8988T (cell line): ENCODE measurements at places on chromosomes 1 and 21.

GRCh38 chr1:115717541-115717940 is 51.0 kb downstream of the CASQ2 start:
- no peak for DNase-seq

DNA sequence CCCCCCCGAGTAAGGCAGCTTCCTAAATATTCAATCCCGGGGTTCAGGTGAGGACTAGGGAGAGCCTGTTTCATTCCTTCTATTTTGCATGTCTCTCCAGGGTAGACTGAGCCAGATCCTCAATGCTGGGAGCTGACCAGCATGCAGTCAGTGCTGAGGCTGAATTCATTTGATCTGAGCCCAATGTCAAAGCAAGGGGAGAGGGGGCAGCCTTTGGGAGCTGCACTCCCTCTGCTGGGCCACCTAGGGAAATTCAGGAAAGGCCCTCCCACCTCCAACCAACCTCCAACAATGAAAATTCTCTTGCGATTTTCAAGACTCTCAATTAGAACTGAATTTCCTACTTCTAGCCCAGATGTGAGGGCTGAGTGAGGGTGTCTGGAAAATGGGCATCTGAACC is 371.2 kb downstream of the NPHP4 start:
- no peak for DNase-seq

GRCh38 chr1:162371611-162372010 is 5.0 kb downstream of the SPATA46 start:
- DNase-seq = no peak

DNA sequence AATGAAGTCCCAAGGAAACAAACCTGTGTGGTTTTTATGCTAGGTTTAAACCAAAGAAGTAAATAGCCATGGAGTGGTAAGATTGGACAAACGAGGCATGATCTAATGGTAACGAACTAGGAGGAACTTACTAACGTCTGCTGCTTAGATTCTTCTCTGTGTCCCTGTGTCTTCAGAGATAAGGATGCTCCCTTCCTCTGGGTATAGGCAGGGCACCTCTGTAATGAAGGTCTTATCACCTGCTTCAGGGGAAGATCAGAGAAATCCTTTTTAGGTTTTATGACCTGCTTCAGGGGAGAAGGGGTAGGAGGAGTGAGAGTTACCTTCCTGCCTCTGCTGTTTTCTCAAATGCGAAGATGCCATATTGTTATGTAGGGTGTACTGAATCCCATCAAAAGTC is 214.9 kb upstream of the L1TD1 start:
- DNase-seq = no peak

DNA sequence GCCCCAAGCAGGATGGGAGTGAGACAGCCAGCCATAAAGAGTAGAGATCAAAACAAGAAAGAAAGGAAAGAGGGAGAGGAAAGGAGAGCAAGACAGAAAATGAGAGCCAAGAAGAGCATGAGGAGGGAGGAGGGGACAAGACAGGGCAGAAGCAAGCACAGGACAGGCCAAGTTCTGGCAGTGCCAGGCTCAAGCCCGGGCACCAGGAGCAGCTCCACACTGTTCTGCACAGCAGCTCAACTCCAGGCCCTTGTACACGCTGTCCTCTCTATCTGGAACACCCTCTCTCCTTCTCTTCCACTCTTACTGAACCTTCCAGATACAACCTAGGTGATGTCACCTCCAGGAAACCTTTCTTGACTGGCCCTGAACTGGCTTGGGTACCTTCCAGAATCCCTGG is 11.7 kb downstream of the IFFO2 start:
- no peak for DNase-seq

GRCh38 chr1:16115468-16115983 is 40.3 kb downstream of the EPHA2 start:
- peak; percentile 6 for DNase-seq

DNA sequence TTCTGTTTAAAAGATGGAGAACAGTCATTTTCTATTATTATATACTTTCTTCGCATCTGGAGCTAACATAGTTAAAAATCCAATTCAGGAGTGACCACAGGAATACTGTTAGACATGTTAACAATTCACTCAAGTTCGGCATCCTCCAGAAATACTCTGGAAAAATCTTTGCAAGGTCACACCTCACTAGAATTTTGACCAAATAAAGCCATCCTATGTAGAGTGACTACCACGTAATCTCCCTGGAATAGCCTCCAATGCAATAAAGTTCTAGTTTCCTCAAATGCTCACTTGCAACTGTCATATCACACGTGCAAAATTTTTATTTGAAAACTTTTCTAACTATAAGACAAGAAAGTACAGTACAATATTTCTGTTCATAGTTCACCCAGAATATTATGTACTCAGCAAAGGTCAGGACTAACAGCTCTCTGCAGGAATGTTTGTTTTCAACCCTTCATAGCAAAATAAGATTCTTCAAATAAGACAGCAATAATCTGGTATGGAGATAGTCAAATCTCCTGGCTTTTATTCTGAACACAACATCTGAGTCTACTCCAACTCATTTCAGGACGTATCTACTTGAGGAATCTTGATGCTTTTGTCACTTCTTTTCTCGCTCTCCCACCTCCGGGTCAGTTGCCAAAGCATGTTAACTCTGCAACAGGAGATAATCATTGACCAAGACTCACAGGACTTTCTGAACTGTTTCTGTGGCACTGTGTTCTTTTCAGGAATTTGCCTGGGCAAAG is 82.6 kb downstream of the GDAP2 start:
- DNase-seq = no peak

DNA sequence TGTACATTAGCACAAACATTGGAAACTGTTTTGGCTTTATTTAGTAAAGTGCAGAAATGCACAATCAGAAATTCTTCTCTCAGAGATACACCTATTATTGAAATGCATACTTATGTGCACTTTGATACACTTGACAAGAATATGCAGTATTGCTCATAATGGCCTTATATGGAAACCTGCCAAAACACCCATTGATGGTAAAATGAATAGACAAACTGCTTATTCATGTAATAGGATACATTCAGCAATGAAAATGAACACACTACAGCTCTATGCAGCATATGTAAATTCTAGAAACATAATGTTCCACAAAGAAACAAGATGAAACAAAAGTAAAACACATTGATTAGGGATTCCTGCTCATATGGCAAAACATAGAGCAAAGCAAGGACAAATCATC is 223.9 kb downstream of the S1PR1 start:
- DNase-seq = no peak

DNA sequence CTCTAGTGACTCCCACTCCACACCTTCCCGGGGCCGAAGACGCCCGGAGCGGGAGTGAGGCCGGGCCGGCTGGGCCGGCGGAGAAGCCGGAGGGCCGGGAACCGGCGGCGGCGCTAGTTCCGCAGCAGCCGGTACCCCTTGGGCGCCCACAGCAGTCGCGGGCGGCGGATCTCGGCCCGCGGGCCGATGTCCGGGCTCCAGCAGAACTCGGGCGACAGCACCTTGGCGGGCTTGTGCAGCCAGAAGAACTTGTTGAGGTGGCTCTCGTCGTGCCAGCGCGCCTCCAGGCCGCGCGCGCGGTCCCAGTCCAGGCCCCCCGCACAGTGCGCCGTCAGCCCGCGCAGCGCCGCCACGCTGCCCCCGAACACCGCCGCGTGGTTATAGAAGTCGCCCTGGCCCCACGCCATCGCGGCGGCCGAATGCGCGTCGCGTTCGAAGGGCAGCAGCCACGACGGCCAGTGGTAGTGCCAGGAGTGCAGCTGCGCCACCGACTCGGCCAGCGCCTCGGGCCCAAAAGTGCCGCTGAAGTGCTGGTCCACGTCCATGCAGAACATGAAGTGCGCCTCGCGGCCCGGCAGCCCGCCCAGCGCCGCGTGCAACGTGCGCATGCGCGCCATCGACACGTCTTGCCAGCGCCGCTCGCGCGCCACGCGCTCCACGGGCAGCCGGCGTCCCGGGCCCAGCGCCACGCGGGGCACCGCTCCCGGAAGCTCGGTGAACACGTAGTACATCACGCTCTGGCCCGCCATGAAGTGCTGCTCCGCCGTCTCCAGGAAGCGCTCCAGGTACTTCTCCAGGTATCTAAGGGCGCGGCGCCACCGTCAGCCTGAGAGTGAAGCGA is 14.0 kb downstream of the A3GALT2 start:
- no peak for DNase-seq

- peak; percentile 98 for DNase-seq
Measured at GRCh38 chr1:160085686-160086455, 4.5 kb downstream of the KCNJ9 start.

- DNase-seq = no peak
Measured at GRCh38 chr1:50368179-50369007, 54.9 kb downstream of the DMRTA2 start.

- no peak for DNase-seq
Measured at GRCh38 chr1:42484382-42484781, 21.3 kb downstream of the CCDC30 start.

DNA sequence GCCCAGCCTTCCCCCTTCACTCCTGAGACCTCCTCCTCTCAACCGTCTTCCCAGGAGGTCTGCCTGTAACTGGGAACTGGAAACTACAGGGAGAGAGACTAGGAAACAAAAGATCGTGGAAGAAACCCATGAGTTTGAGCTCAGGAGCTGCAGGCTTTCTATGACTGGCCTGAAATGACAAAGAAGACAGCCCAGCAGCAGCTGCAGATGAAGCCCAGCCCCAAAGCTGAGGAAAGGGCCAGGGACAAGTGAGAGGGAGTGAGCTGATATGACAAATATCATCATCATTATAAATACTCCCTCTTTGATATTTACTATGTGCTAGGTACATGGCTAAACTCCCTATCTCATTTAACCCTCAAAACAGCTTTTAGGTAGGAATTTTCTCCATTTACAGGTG is 142.6 kb upstream of the CTTNBP2NL start:
- DNase-seq = no peak

- DNase-seq = no peak
Measured at GRCh38 chr1:224696891-224697765, 81.0 kb downstream of the CNIH3 start.

- no peak for DNase-seq
Measured at GRCh38 chr1:77631302-77631701, 51.2 kb downstream of the ZZZ3 start.
